ENCODE measurements at places on chromosomes 4 and X.

GRCh38 chrX:100995469-100995868 lies 26.0 kb downstream of the ARL13A start:
- peak; percentile 11 for DNase-seq

DNA sequence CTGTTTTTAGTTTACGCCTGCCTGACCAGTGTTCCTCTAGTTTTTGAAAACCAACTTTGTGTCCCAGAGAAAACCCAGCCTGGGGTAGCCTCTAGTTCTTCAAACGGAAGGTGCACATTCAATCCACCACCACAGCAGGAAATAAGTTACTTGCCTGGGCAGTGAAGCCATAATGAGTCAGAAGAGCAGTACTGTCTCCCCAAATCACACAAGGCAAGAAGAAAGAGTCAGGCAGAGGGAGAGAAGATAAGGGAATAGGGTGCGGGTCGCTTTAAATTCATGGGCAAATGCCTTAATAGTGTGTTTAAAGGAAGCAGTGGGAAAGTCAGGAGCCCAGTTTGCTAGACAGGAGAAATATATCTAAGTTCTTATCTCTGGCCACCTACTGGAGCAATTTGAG lies 333.8 kb upstream of the GRIA3 start:
- DNase-seq = no peak

DNA sequence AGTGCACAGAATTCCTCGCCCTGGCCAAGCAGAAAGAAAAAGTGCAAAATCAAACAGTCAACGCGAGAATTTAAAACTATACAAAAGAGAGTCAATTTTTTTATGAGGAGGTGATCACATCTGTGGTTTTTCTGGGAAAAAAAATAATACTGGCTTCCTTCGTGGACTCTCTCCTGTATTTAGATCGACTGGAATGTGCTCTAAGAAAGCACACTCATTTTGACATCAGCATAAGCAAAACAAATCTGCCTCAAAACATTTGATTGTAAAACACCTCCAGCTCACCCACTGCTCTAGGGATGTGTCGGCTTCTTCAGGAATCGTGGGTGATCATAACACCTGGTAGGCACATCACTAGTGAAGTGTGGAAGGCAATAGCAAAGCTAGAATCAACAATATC lies 417.4 kb upstream of the FAT1 start:
- DNase-seq = no peak

DNA sequence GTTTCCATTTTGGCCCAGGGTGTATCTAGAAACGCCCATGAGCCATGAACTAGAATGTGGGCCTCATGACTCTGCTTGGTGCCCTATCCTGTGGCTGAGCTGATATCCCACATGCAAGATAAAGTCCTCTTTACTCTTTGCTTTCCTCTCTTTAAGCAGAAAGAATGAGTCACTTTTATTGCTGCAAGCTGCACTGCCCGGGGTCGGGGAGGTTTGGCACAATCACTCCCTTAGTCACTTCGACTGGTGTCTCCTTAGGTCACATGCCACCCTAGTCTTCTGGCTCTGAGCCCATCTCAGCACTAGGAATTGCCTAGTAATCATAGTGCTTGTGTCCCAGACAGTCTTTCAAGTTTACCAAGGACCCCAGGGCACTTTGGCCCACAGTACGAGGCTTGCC lies 75.1 kb upstream of the CXorf66 start:
- no peak for DNase-seq

DNA sequence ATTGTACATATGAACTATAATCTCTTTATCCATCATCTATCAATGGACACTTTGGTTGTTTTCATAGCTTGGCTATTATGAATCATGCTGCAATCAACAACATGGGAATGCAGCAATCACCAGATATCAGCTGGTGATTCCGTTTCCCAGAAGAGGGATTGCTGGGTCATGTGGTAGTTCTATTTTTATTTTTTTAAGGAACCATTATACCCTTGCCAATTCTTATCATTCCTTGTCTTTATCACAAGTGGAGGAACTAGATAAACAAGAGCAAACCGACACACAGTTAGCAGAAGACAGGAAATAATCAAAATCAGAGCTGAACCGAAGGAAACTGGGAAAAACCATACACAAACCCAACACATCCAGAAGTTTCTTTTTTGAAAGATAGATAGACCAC lies 14.5 kb upstream of the LNX1 start:
- DNase-seq = no peak

GRCh38 chr4:185118876-185119275 lies 24.2 kb upstream of the SLC25A4 start:
- no peak for DNase-seq

DNA sequence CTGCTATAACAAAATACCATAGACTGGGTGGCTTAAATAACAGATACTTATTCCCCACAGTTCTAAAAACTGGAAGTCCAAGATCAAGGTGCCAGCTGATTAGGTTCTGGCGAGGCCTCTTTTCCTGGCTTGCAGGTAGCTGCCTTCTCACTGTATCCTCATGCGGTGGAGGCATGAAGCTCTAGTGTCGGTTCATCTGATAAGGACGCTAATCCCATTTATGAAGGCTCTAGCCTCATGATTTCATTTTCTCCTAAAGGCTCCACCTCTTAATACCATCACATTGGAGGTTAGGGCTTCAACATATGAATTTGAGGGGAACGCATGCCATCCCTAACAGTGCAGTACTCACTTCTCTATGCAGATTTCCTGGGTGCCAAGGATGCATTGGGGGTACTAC lies 57.9 kb upstream of the STIM2 start:
- no peak for DNase-seq

GRCh38 chrX:69229436-69229835 lies 64.2 kb upstream of the PJA1 start:
- no peak for DNase-seq

DNA sequence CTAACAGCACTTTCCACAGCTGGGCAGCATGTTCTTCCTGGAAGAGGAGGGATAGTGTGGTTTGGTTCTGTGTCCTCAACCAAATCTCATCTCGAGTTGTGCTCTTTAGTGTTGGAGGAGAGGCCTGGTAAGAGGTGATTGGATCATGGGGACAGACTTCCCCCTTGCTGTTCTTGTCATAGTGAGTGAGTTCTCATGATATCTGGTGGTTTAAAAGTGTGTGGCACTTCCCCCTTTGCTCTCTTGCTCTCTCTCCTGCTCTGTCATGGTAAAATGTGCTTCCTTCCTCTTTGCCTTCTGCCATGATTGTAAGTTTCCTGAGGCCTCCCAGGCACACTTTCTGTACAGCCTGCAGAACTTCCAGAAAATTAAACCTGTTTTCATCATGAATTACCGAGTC lies 133.7 kb upstream of the NDP start:
- DNase-seq = no peak

DNA sequence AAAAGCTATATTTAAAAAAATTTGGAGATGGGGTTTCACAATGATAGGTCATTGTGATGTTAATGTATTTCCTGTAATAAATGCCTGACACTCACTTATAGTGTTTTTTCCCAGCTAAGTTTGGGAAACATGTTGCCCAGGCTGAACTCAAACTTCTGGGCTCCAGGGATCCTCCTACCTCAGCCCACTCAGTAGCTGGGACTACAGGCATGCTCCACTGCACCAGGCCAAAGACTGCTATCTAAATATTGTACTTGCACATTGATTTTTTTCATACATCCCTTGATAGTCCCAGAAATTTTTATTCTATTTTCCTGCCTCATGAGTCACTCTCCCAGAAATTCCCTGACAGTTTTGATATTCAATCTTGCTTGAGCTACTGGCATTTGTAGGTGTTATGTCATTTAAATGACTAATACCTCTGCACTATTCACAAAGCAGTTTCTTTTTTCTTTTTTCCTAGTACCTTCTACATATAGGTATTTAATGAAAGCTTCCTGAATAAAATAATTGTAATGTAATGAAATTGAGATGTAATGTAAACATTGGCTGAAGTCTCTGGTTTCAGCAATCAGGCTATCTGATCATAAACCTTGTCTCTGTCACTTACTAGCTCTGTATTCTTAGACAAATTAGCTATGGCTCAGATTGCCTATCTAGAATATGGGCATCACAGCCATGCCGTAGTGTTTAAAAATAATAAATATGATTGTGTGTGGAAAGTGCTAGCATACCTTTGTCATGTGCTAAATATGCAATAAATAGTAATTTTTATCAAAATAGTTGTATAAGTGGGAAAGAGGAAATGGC lies 1973.0 kb upstream of the AGA start:
- no peak for DNase-seq

- no peak for DNase-seq
These were observed 485.1 kb upstream of the TENM3 start for GRCh38 chr4:181757910-181758660.

DNA sequence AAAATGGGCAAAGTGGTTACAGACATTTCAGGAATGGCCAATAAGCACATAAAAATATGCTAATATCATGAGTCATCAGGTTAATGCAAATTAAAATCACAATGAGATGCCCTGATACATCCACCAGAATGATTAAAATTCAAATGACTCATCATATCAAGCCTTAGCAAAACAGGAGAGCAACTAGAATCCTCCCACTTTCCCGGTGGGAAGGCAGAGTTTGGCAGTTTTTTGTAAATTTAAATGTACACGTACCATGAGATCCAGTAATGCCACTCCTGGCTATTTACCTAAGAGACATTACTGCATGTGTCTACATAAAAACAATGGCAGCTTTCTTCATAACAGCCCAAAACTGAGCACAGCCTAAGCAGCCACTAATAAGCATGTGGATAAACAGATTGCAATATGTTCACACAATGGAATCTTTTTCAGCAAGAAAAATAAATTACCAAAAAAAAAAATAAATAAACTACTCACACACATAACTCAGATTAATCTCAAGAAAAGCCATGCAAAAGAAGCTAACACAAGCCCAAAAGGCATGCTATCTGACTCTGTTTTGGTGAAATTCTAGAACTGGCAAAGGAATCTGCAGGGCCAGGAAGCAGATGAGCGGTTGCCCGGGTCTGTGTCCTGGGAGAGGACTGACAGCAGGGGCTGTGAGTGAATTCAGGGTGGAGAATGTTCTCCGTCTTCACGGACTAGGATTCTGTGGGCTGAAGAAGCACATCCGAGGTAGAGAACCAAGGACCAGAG lies 48.8 kb downstream of the AFAP1 start:
- DNase-seq = no peak

DNA sequence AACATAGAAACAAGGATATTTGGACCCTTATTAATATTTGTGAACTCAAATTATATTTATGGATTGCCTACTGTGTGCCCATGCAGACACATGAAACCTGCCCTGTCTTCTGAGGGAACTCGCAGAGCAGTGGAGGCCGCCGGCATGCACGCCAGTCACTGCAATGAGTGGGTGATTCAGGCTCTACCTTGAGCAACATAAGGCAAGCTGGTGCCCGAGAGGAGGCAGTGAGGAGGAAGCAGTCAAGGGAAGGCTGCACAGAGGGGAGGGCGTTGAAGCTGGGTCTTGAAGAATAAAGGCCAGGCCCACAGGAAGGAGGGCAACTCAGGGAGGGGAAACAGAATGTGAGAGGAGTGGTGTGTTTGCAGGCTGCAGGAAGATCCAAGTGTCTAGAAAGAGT lies 52.8 kb downstream of the PPEF2 start:
- DNase-seq = no peak

- DNase-seq = no peak
These were observed 73.7 kb downstream of the ELOVL6 start for GRCh38 chr4:110124711-110125110.

- DNase-seq = peak; percentile 10
These were observed 40.0 kb downstream of the TXK start for GRCh38 chr4:48093991-48094416.

GRCh38 chr4:158949099-158949498 lies 153.8 kb upstream of the RAPGEF2 start:
- no peak for DNase-seq

- DNase-seq = no peak
These were observed 485 bp downstream of the AADAT start for GRCh38 chr4:170089274-170089667.

- no peak for DNase-seq
These were observed 17.2 kb downstream of the TRMT44 start for GRCh38 chr4:8457646-8458252.

- no peak for DNase-seq
These were observed 1126.9 kb downstream of the STPG2 start for GRCh38 chr4:97016186-97016907.

DNA sequence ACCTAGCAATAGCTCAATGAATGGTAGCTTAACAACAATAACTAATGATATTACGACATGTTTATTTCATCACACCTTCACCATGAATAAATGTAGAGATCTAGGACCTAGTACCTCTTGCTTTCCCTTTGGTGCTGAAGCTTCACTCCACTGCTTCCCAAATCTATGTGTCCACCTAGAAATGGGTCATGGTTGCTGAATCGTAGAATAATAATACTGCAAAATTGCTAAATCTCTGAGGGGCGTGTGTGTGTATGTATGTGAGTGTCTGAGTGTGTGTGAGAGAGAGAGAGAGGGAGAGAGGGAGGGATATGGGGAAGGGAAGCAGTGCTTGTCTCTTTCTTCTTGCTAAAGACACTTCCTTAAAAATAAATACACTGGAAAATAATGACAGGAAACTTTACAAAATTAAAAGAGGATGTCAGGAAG lies 109.3 kb upstream of the BMP2K start:
- DNase-seq = no peak

DNA sequence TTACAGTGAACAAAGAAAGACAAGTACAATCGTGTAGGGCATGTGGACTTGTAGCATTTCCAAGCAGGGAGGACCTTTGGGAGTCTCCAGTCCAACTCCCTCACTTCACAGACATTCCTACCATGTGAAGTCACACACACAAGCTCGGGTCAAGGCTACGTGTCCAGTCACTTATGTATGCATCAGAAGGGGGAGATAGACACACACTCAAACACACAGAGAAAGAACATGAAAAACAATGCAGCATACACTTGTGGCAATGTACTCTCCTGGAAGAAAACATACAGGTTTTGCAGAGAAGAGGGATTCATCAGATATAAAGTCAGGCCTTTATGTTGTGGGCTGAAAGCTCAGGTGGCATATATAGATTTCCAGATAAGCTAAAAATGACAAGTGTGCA lies 136.1 kb upstream of the MID1 start:
- DNase-seq = no peak

DNA sequence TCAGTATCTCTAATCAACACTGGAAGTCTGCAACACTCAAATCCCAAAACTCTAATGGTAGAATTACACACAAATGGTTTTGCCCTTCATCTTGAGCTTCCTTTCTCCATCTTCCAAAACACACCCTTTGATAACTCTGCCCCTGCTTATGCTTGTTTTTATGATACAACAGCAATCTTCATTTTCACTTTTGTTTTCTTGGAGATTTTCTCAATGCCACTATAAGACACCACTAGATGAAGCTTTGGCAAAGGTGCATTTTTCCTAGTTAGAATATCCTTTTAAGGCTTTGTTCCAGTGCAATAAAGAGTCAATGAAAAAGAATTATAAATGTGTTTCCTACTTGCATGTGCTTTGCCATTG lies 472.4 kb upstream of the NWD2 start:
- no peak for DNase-seq

Measured in stimulated activated CD4-positive, alpha-beta T cell treated with anti-CD3 and anti-CD28 coated beads, Interleukin-12 subunit alpha, Interleukin-12 subunit beta, amount 100 ng/mL, for 24 hours (primary cell).